ENCODE measurements at places on chromosomes 6 and 20. TPM values are rescaled to one million over a fixed set of nuclear protein-coding genes. Genes with fewer than 3 reads are reported as not detected.

GRCh38 chr6:121535777-121536176 is 100.3 kb downstream of the GJA1 start:
- DNase-seq = no peak

- DNase-seq = peak; percentile 87
Observed at GRCh38 chr20:7770578-7770977, 169.7 kb downstream of the HAO1 start.

GRCh38 chr20:24798930-24799705 is 150.0 kb upstream of the CST7 start:
- DNase-seq = peak; percentile 60

GRCh38 chr6:19319005-19319404 is 518.2 kb upstream of the ID4 start:
- no peak for DNase-seq

DNA sequence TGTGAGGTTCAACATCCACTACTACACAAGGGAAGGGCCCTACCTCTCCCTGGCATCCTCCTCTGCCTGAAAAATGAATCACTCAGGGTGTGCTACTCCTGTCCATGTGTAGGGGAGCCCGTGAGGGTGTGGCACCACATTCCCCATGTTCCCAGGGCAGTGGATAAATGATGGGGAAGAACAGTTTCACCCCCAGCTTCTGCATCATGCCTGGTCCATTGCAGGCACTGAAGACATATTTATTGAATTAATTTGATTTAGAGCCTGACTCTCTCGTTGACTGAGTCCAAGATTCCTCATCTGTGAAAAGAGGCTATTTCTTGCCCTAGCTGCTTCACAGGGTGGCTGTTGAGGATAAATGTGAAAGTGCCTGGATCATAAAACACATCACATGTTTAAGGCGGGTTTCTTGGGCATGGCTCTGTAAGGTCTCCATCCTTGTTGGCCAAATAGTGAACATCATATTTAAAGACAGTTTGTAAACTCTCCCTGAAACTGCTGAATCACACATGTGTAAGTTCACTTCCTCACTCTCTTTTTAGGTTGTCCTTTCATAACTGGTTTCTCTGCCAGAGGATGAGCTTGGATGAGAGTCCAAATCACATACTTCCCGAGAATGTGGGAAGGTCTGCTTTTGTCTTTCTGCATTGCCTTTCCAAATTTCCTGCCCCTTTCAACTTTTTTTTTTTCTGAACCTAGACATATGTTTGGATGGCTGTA is 79.7 kb upstream of the FYN start:
- DNase-seq = no peak

The SLC18B1 gene
- total RNA-seq = 23.1 TPM

The TBXT gene
- total RNA-seq = not detected

The POPDC3 gene
- total RNA-seq = 2.1 TPM

Measured in renal cortical epithelial cell (primary cell).